ENCODE measurements at places on chromosomes 11 and 22.

GRCh38 chr11:13857828-13858227 is 104.7 kb upstream of the SPON1 start:
- DNase-seq: no peak

- DNase-seq: no peak
Measured at GRCh38 chr11:134022748-134023147, 46.1 kb upstream of the JAM3 start.

DNA sequence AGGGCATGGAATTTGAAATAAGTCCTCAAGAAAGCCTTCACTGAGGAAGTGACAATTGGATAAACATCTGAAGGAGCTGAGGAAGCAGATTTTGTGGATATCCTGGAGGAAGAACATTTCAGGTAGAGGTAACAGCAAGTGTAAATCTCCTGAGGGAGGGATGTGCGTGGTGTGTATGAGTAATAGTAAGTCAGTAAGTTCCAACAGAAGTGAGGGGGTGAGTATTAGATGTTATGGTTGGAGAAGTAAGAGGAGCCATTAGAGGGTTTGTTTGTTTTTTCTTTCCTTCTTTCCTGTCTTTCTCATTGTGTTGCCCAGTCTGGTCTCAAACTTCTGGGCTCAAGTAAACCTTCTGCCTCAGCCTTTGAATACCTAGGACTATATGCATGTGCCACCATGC is 29.0 kb downstream of the ANKRD42 start:
- peak; percentile 30 for DNase-seq

GRCh38 chr11:93330446-93330984 is at the start of gene DEUP1:
Gene DEUP1, plus strand, starts transcription at chr11:93330742. Its CDS starts 1,518 bp downstream, at chr11:93332260.
- DNase-seq: peak; percentile 28

GRCh38 chr11:17475666-17476316 is 854 bp downstream of the ABCC8 start:
- DNase-seq: no peak

- DNase-seq: no peak
Measured at GRCh38 chr11:37336401-37336800, 738.4 kb upstream of the RAG2 start.

- peak; percentile 79 for DNase-seq
Measured at GRCh38 chr11:110855191-110855590, 143.0 kb upstream of the ARHGAP20 start.

GRCh38 chr22:20904980-20905355 is 12.2 kb upstream of the CRKL start:
- no peak for DNase-seq

- DNase-seq: peak; percentile 20
Measured at GRCh38 chr11:81787584-81788049, 946.0 kb downstream of the FAM181B start.

GRCh38 chr11:63719987-63720386 is 38.7 kb downstream of the RTN3 start:
- DNase-seq: peak; percentile 66

DNA sequence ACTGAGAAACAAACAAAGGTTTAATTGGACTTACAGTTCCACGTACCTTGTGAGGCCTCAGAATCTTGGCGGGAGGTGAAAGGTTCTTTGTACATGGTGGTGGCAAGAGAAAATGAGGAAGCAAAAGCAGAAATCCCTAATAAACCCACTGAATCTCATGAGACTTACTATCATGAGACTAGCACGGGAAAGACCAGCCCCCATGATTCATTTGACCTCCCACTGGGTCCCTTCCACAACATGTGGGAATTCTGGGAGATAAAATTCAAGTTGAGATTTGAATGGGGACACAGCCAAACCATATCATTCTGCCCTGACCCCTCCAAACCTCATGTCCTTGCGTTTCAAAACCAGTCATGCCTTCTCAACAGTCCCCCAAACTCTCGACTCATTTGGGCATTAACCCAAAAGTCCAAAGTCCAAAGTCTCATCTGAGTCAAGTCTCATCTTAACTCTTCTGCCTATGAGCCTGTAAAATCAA is 617.4 kb downstream of the CNTN5 start:
- no peak for DNase-seq

- DNase-seq: peak; percentile 17
Measured at GRCh38 chr11:86990031-86990430, 34.8 kb upstream of the FZD4 start.

DNA sequence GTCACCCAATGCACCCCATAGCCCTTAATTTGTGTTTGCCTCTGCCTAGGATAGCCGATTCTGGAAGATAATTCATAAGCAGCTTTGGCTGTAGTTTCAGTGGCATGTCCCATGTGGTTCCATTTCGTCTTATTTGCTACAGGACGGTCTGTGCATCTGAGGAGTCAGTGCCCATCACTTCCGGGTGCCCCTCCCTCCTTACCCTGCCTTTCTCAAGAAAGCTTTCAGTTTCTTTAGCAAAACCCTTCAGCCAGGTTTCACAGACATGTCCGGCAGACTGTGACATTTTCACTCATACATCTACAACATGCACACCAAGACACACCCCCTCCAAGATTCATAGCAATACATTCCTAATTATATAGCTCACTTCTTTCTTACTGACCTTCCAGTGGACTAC is 14.3 kb downstream of the TP53AIP1 start:
- no peak for DNase-seq

DNA sequence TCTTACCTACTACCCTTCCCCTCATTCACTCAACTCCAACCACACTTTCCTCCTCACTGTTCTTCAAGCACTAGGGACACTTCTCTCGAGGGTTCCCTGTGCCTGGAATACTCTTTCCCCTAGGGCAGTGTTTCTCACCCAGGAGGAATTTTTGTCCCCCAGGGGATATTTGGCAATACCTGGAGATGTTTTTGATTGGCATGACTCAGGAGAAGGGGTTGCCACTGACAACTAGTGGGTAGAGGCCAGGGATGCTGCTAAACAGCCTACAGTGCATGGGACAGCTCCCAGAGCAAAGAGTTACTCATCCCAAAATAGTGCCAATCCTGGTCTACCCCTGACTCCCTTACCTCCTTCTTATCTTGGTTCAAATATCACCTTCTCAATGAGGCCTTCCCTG is 40.0 kb downstream of the BTG4 start:
- no peak for DNase-seq

DNA sequence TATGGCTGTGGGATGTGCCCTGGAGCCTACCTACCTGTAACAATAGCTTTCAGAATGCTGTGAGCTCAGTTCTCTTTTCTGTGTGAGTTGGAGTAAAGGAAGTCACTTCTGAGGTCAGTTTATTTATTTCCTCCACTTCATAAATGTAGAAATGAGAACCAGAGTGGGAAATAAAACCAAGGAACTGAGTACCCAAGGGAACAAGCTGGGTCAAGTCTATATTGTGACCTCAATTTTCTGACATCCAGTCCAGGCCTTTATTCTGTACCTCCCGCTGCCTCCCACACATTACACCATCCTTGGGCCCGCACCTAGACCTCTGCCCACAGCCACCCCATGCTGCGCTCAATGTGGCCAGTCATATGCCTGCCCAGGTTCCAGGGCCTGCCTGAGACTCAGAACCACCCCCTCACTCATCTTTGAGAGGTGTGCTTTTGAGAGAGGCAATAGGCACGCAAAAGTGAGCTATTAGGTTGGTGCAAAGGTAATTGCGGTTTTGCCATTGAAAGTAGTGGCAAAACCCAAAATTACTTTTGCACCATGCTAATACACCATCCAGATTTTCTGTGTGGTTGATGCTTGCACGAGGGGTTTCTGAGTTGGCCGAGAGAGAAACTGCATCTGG is 9.8 kb downstream of the MS4A6E start:
- no peak for DNase-seq

GRCh38 chr22:26087816-26088215 is 81.4 kb upstream of the SEZ6L start:
- no peak for DNase-seq

DNA sequence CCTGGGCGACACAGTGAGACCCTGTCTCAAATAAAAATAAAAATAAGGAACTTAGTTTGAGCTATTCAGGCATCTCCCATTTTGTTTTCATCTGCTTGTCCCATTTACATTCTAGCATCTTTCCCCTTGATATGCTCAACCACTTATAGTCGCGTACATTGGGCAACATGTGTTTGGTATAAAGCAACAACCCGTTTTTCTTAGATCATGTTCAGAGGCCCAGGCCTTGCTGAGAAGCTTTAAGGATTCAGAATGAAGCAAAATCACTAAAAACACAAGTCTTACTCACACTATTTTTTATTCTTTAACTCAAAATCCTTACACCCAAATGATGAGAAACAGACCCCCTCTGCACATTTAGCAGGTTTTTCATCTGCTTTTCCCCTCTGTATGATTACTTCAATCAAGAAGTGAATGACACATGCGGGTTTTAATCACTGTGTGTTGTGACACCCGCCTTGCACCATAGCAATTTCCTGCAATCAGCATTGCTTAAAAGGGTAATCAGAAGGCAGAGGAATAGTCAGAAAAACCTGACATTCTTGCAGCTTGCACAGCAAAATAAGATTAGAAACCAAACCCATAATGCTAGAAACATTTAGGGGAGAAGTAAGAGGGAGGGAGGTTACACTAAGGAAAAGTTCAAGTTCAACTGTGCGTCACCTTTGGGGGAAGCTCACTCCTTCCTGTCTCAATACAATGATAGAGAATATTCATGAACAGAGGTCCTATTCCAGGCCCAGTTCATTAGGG is 25.9 kb downstream of the ALG9 start:
- DNase-seq: no peak

DNA sequence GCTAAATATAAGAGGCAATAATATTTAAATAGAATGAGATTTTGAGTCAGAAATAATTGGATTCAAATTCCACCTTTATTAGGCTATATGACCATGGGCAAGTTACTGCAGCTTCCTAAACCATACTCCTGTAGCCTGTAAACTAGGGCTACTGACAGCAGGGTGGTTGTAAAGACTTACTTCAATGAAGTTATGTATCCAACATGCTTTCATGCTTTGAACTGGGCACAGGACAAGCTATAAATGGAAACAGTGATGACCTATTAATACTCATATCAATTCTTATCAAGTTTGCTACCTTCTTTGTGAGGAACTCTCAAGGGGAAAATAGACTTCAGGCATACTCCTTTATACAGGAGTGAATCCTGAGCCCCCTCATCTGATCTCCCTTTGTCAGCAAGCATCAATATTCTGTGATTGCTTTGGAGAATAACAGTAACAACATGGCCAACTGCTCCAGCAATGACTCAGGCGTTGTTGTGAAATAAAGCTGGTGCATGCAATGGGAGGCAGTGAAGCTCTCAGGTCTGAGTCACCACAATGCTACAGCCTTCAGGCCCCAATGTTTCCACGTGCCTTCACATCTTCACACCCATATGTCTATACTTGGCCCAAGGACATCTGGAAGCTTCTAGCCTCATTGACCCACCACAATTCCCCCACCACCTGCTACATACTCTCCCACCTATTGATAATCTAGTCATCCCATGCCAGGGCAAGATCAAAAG is 102.5 kb downstream of the KCNA4 start:
- no peak for DNase-seq

DNA sequence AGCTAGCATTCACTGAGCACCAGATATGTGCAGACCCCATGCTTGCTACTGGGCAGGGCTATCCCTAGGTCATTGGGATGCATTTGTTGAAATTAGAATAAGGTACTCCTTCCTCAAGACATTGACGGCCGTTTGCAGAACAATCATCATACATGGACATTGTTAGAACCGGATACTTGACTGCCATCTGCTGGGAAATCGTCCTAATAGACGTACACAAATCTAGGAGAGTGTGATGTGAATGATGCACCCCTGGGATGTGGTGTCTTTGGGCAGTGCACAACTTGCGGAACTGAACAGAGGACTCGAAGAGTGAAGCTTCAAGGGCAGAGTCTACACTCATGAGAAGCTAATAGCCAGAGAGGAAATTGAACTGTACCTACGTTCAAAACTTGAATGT is 35.9 kb downstream of the MYO18B start:
- peak; percentile 58 for DNase-seq

DNA sequence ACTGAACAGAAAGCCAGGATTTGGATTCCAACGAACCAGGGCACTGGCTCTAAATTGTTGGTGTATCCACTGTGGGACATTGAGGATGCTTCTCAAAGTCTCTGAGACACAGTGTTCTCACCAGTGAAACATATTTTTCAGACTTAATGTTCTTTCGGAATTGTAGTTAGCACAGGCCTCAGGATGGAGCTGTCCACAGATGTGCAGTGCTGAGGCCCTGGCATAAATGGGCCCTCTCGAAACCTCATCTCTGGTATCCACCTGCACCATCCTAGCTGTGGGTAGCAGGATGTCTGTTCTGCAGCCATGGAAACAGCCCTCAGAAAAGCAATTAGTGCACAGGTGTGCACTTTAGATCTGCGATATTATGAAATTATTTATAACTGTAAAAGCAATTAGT is 656.8 kb downstream of the TBC1D22A start:
- peak; percentile 28 for DNase-seq

Data from fibroblast of lung (primary cell).